NT2/D1 (cell line): ENCODE measurements at places on chromosomes 5 and 9.

DNA sequence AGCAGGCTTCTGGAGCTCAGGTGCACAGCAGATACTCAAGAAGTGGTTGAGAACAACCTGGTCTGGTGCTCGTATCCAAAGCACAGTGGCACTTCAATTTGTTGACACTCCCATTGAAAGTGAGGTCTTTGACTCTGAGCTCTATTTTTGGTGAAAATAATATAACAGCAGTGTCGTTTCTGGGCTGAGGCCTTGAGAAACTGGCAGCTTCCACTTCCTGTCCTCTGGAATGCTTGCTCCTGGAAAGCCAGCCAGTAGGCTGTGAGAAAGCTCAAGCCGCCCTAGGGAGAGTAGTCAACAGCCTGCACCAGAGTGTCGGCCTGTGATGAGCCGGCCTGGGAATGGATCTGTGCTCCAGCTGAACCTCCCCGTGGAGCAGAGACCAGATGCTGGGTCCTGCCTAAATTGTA, 6.8 kb upstream of the SUSD3 start:
- DNase-seq: no peak

GRCh38 chr9:97864396-97864795, 11.4 kb downstream of the FOXE1 start:
- DNase-seq: no peak

- DNase-seq: no peak
These were observed 66.8 kb downstream of the FCHO2 start for GRCh38 chr5:73022471-73023169.

GRCh38 chr5:157366741-157367674, 93.0 kb upstream of the NIPAL4 start:
- no peak for DNase-seq

GRCh38 chr9:9299134-9299533, 1313.7 kb downstream of the PTPRD start:
- DNase-seq: no peak

DNA sequence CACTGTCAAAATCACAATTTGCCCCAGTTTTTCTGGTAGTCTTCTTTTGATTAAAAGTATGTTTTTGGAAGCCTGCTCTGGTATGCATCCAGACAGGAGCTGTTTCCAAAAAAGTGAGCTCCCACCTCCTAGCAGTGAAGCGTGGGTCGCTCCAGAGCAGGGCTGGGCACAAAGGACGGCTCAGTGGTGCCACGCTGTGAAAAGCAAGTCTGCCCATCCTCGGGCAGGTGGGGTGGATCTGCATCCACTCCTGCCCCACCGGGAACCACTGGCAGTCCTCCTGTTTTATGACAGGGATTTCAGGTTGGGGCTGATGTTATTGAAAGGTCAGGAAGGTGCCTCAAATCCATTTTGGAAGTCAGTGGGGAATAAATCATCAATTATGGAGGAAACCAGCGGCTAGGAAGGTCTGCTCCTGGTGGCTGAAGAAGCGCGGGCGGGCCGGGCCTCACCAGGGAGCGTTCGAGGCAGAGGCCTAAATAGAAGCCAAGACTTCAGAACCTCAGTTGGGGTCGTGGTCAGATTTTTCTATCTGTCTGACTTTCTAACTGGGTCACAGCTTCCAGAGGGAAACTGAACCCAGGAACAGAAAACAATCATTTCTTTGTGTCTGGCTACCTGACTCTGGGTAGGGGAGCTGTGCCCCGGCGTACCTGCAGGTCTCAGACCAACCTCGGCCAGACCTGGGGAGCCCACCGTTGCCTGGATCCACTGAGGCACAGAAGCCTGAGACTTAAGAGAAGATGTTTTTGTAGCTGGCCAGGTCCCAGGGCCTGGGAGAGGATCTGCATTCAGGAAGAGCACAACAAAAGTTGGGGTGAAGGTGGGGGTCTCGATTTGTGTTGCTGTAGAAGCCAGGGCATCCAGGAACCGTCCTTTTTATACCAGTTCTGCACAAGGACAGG, 168.1 kb downstream of the PAX5 start:
- DNase-seq: no peak

- no peak for DNase-seq
These were observed 387.5 kb downstream of the TRIM36 start for GRCh38 chr5:114782177-114782576.

- DNase-seq: no peak
These were observed 13.9 kb downstream of the MAP1B start for GRCh38 chr5:72121052-72121779.

DNA sequence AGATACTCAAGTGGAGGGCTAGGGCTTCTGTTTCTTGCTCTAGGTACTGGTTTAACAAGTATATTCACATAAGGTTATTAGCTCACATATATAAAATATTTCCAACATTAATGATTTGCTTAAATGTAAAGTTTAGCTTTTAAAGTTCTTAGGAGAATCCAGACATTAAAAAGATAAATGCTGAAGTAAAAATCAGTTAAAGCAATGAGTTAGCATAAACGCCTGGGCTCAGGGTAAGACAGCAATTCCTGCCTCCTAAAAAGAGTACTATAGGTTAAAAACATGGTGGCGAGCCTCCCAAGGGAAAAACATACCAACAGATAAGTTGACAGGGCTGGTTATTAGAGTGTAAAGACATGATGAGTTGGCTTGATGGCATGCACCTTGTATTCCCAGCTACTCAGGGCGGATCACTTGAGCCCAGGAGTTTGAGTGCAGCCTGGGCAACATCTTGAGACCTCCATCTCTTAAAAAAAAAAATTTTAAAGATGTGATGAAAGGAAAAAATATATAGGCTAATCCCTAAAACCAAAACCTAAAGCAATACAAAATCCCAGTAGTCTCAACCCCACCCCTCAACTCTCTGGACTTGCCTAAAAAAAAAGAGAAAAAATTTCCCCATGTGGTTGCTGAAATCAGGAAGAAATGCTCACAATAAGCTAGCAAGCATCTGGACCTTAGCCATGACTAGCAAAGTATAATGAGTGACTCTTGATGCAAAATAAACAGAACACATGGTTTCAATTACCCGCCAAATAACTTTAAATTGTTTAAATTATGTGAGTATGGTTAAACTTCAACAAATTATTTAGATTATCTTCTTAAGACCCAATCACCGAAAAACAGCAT, 3.6 kb downstream of the GOLPH3 start:
- no peak for DNase-seq

GRCh38 chr5:118863345-118863744, 125.0 kb downstream of the DTWD2 start:
- DNase-seq: no peak

DNA sequence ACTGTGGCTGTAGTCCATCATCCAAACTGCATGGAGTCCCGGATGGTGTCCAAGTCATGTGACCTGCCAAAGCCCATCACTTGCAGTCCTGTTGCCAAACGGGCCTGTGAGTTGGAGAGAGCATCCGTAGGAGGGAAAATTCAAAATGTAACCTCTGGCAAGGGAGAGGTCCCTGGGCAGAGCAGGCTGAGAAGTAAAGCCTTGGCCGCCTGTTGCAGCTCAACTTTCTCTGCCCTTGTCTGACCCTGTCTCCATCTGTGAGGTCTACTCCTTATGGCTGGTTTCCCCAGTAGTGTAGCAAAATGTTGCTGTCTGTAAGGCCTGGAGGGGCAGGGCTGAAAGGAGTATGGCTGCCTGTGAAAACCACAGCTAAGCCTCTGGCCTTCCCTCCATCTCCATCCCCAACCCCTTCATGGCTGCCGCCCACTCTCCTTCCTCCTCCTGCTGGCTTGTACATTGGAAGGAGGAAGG, 163.5 kb downstream of the SEMA6A start:
- no peak for DNase-seq

DNA sequence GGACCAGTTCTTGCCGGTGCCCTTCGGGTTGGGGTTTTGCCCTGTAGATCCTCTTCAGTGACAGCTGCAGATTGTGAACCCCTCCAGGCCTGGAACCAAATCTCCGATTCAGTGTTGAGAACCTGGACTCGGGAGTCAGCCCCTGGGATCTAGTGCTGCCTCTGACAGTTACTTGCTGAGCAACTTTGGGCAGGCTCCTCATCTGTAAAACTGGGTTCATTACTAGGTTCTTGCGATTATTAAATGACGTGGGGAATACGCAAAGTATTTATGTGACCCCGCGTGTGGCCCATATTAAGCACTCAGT, 600 bp downstream of the ERCC6L2 start:
- DNase-seq: no peak

DNA sequence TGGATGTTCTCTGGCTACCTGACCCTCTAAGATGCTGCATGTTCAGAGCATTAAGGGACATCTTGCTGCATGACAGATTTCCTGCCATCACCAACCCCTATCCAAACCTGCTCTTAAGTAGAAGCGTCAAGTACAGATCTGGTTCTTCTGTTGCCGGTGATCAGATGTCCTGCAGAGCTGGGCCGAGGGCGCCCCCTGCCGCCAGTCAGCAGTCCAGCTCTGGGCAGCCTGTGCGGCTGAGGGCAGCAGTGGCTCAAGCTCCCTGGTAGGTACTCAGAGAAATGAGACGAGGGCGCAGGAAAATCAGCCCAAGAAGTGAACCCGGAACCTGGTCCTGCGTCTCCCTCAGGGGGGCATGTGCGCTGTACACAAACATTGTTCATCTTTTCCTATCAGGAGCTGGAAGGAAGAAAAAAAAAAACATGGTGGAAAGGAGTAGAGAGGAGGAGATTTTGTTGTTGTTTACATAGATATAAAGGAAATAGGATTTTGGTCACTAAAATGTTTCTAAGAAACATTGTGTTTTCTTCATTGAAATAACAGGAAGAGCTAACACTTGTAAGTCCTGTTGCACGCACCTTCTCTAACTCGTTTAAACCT, 95.8 kb downstream of the CFAP90 start:
- peak; percentile 42 for DNase-seq

DNA sequence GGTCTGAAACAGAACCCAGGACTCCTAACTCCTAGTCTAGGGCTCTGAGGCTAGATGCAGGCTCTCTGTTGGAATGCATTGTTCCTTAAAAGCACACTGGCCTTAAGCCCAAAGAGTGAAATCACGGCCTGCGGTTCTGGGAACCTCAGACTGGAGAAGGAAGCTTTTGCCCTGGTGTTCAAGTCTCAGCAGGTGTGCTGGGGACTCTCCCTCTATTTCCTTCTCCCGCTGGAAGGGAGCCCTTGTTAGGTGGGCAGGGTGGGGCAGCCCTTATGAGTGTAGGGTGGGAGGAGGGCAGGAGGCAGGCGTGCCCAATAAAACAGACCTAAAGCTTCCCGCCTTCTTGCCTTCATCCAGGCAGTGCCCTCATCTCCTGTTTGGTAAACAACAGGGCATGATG, 1.8 kb upstream of the PPARGC1B start:
- no peak for DNase-seq

- no peak for DNase-seq
These were observed 124.8 kb upstream of the LMX1B start for GRCh38 chr9:126488881-126489404.

GRCh38 chr9:137116027-137116507, 1.5 kb upstream of the DPP7 start:
- no peak for DNase-seq

DNA sequence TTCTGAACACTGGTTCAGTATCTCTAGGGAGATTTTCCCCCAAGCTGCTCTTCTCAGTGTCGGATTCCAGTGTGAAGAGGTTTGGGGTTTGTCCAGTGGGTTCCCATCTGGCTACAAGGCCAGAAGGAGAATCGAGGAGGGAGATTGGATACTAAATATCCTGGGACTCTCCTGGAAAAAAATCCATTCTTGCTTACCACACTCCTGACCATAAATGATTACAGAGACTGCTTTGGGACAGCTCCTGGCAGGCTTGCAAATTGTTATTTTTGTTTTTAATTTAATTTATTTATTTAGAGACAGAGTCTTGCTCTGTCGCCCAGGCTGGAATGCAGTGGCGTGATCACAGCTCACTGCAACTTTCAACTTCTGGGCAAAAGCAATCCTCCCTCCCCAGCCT, 4.7 kb upstream of the SUSD1 start:
- no peak for DNase-seq

GRCh38 chr5:117681431-117682254, 1107.0 kb upstream of the SEMA6A start:
- no peak for DNase-seq

DNA sequence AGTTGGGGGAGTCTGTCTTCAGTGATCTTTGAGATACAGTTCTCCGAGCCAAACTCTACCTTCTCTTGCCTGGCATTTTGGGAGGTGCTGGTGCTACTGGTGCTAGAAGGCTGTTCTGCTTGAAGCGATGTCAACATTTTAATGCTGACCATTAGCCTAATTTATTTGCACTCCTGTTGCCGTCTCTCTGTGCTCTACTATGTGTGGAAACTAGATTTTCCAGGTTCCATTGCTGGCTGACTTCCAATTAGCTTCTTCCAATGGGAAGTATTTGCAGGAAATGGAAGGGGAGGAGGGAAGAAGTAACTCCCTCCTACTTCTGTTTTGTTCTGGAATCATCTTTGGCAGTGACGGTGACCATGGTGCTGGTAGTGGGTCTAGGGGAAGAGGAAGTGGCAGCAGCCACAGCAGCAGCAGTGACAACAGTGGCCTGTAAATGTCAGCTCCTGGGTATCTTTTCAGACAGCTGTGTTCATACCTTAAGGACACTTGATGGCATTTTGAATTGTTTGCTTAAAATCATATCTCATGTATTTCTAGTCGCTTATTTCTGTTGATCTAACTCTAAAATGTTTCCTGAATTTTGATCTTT, 7.9 kb downstream of the TXNDC8 start:
- DNase-seq: no peak

- no peak for DNase-seq
These were observed 121.4 kb upstream of the MVB12B start for GRCh38 chr9:126205265-126205664.

GRCh38 chr9:117777823-117778222, 73.6 kb downstream of the TLR4 start:
- no peak for DNase-seq

DNA sequence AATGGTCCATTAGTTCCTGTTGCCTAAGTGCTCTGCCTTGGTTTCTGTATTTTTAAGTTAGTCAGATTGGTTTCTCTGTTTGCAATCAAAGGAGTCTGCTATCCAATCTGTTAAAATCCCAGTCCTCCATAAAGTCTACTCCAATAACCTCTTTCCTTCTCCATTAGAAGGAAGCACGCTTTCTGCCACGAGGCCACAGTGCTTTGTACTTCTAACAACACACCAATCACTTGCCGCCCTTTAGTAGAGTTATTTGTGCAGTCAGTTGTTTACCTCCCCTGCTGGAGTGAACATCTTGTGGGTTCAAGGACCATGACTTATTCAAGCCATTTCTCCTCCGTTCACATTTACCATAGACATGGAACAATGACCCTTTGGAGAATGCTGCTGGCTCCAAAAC, 69.0 kb downstream of the GLRA1 start:
- no peak for DNase-seq

GRCh38 chr5:124342986-124343385, 403.5 kb downstream of the ZNF608 start:
- no peak for DNase-seq

- DNase-seq: no peak
These were observed 95.2 kb upstream of the CAST start for GRCh38 chr5:96566833-96567587.

DNA sequence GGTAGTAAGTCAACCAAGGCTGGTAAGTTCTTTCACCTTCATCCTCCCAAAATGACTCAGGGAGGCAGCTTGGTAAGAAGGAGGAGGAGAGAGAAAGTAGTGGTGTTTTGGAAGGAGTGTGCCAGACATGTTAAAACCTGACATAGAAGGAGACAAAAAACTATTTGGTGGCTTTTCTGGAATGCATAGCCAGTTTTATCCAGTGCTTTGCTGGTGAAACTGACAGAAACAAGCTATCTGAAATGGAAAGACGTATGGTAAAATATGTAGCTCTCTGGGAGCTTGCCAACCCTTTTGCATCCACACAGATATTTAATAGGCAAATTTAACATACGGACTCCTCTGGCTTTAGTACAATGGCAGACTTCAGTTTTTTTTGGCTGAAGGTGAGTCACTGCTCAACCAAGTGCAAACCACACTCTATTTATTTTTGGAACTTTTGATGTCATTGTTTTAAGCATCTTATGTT, 45.4 kb downstream of the RAB14 start:
- DNase-seq: no peak

- DNase-seq: no peak
These were observed 175.0 kb upstream of the RFX3 start for GRCh38 chr9:3700772-3701171.
